Heart right ventricle (tissue), 16 donors: ENCODE measurements at places on chromosomes 11 and 22. TPM values are rescaled to one million over a fixed set of nuclear protein-coding genes. Genes with fewer than 3 reads are reported as not detected.

The TENM4 gene
- total RNA-seq = 1.3 TPM

The EIF4ENIF1 gene
- total RNA-seq = 31.9 TPM

- H3K27me3 ChIP-seq = no peaks in the 10 kb centered on the region
- DNase-seq = no peak
- no peaks in the 10 kb centered on the region for H3K36me3 ChIP-seq
- no peak overlapping the region for H3K27ac ChIP-seq
- H3K4me3 ChIP-seq = no peak overlapping the region
- no peaks in the 10 kb centered on the region for H3K4me1 ChIP-seq
Observed at GRCh38 chr11:15714641-15715399, 600.1 kb downstream of the INSC start.

DNA sequence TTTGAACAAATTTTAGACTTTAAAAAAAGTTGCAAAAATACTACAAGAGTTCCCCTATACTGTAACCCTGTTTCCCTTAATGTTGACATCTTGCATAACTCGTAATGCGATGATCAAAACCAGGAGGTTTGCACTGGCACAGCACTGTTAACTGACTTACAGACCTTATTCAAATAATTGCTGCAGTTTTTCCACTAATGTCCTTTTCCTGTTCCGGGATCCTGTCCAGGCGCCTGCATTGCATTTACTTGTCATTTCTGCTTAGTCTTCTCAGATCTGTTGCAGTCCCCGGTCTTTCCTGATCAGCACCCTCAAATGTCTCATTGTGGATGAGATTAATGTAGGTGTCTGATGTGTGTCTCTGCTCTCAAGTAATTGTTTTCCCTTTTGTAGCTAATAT lies 32.0 kb downstream of the APLP2 start:
- H3K27me3 ChIP-seq = no peaks in the 10 kb centered on the region
- no peaks in the 10 kb centered on the region for H3K36me3 ChIP-seq
- no peak overlapping the region for H3K27ac ChIP-seq
- DNase-seq = no peak

- no peak overlapping the region for H3K4me3 ChIP-seq
- H3K4me1 ChIP-seq = peaks cover 68% of the 10 kb centered on the region
- H3K27ac ChIP-seq = peak overlapping the region; percentile 85
- no peaks in the 10 kb centered on the region for H3K36me3 ChIP-seq
- H3K27me3 ChIP-seq = no peaks in the 10 kb centered on the region
- DNase-seq = peak; percentile 36
Observed at GRCh38 chr11:69297787-69298266, 3.9 kb downstream of the MYEOV start.

The GLB1L2 gene
- 0.11 TPM for total RNA-seq

GRCh38 chr11:83545494-83546260 lies 259.5 kb upstream of the CCDC90B start:
- no peak overlapping the region for H3K27ac ChIP-seq
- no peaks in the 10 kb centered on the region for H3K4me1 ChIP-seq
- DNase-seq = no peak
